Stimulated activated CD4-positive, alpha-beta T cell treated with anti-CD3 and anti-CD28 coated beads, Interleukin-2, amount 100 ng/mL, for 48 hours (primary cell): ENCODE measurements at places on chromosomes 7 and 10.

- no peak for DNase-seq
Observed at GRCh38 chr10:101828766-101829551, 10.7 kb upstream of the OGA start.

- DNase-seq: no peak
Observed at GRCh38 chr10:109740436-109740835, 182.9 kb downstream of the XPNPEP1 start.

DNA sequence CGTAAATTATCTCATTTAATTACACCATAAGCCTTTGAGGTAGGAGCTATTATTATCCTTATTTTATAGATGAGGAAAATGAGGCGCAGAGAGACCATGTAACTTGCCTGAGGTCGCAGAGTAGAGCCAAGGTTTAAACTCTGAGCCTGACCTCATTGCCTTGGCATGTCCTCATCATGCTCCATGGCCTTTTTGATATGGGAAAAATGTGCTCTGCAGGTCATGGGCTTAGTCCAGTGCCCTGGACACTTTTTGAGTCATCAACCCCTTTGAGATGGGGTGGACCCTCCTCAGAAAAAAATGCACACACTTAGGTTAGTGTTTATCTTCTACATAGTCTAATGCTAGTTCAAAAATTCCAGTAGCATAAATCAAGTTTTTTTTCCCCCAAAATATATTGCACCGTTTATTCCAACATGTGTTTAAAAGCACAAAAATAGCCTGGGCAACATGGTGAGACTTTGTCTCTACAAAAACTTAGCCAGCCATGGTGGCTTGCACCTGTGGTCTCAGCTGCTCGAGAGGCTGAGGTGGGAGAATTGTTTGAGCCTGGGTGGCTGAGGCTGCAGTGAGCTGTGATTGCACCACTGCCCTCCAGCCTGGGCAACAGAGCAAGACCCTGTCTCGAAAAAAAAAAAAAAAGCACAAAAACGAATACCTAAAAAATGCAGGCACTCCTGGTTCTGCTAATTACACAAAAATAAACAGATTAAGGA is 28.6 kb upstream of the TMEM178B start:
- no peak for DNase-seq

- DNase-seq: no peak
Observed at GRCh38 chr10:117537904-117538524, 4.5 kb upstream of the EMX2 start.

GRCh38 chr10:86348321-86349210 is 18.0 kb downstream of the GRID1 start:
- DNase-seq: no peak

GRCh38 chr7:158991824-158992621 is 135.7 kb downstream of the DYNC2I1 start:
- no peak for DNase-seq

GRCh38 chr10:93261961-93262610 is 188.4 kb downstream of the CYP26A1 start:
- no peak for DNase-seq

DNA sequence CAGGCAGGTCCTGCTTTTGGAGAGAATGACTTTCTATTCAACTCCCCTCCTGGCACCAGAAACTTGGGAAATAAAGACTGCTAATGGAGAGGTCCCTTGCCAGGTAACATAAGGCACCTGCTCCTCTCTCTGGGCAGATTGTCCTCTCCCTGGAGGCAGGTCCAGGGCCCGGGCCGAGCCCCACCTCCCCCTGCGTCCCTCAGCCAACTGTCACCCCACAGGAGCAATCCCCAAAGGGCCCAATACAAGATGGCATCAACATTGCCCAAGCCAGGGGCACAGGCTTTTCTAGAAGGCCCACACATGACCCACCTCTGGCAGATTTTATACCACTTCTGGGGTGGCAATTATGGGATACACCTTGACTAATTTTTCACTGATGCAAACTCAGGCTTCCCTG is 145.2 kb downstream of the HERPUD2 start:
- no peak for DNase-seq

- no peak for DNase-seq
Observed at GRCh38 chr10:86872757-86873156, 84.7 kb downstream of the MMRN2 start.

DNA sequence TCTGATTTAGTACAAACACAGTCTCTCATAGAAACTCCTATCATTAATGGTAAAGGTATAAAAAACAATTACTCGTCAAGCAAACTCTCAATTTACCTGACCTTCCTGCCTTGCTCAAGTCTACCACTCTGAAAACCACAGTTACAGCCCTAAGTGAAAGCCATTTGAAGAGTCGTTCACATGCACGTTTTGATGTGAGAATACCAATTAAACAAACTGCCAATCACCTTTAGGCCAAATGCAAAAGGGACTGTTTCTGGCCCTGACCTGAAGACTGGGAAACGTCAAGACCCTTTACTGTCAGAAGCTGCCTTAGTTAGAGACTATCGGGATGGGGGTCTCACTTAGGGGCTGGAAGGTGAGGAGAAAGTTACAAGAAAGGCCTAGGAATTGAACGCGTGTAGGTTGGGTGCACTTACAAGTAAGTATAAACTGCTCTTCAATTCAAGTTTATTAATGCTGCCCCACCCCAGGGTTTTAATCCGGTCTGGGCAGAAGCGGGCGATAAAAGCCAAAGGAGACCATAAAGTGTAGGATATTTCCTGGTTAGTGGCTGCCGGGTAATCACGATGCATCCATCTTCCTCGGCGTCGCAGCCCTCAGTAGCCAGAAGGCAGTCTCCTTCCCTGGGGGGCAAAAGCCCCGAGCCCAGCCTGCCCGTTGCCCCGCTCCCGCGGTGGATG is 935 bp downstream of the TM9SF3 start:
- DNase-seq: no peak

GRCh38 chr7:40918701-40919271 is 784.0 kb downstream of the SUGCT start:
- no peak for DNase-seq

- no peak for DNase-seq
Observed at GRCh38 chr7:24700521-24701260, 56.6 kb downstream of the GSDME start.

GRCh38 chr10:128843972-128844371 is 623.1 kb upstream of the MGMT start:
- DNase-seq: no peak

- DNase-seq: no peak
Observed at GRCh38 chr7:2515424-2516193, 4.0 kb upstream of the LFNG start.

DNA sequence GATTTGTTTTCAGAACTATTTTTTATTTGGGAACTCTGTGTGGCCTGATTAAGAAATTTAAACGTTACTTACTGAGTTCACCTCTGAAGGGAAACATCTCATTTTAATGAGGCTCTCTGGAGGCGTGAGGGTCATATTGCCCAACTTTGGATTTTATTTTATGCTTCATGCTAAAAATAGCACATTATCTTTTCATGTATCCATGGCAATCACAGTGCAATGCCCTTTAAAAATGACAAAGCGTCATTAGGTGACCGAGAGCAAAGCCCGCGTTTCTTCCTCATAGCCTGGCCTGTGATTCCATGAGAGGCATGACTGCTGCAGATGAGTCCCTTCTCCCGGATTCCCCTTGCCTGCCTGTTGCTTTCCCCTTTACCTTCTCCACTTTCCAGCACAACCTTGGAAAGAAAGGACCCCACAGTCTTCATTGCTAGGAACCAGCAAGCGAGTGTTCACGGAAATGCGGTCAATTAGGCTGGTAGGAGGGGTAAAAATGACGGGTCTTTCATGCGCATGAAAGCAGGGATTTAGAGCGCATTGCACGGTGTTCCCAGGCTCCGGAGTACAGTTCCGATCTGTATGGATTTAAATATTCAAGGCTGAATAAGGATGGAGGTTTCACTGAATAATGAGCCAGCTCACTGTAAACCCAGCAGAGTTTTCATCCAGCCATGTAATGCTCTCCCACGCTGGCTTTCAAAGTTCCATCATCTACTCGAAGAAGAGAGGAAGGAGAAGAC is 98.2 kb upstream of the PITRM1 start:
- no peak for DNase-seq

DNA sequence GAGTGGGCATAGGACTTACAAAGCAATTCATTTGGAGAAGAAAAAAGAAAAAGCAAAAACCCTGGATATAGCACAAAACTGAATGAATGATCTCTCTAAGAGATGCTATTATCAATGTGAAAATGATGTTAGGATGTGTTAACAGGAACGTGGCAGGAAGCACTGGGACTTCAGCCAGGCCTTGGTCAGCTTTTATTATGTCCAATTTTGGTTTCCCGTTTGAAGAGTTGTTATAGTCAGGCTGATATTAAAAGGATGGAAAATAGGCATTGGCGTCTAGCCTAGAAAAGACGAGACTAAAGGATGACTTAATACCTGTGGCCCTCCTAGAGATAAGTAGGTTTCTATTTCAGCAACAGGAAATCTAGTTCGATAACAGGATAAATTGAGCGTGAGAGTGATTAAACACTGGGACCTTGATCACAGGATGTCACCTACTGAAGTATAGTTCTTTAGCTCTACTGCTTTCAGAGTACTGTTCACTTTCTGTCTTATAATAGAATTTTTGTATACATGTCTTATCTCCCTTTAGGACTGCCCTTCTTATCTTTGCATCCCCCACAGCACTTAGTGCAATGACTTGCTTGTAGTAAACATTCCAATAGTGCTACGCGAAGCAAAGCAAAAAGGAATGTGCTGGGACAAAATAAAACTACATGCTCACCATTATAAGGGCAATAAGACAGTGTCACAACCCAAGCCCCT is 99.8 kb upstream of the AGBL3 start:
- no peak for DNase-seq

GRCh38 chr7:98294798-98295382 is 13.4 kb downstream of the BRI3 start:
- DNase-seq: no peak

- no peak for DNase-seq
Observed at GRCh38 chr7:128093614-128094570, 62.7 kb upstream of the LRRC4 start.

DNA sequence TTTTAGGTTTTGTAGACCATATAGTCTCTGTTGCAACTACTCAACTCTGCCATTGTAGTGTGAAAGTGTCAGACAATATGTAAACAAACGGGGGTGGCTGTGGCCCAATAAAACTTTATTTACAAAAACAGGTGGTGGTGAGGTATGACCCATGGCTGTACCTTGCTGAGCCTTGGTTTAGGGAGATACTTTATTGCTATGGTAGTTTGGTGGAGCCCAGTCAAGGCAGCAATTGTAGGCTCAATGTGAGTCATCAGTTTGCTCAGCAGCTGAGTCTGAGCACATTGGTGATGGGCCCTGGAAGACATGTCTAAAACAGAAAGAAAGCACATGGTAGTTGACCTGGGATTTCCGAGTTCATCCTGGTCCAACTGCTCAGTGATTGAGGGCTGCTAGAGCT is 242.5 kb downstream of the REEP3 start:
- no peak for DNase-seq

GRCh38 chr7:116331020-116331419 is 120.7 kb downstream of the TES start:
- DNase-seq: no peak

DNA sequence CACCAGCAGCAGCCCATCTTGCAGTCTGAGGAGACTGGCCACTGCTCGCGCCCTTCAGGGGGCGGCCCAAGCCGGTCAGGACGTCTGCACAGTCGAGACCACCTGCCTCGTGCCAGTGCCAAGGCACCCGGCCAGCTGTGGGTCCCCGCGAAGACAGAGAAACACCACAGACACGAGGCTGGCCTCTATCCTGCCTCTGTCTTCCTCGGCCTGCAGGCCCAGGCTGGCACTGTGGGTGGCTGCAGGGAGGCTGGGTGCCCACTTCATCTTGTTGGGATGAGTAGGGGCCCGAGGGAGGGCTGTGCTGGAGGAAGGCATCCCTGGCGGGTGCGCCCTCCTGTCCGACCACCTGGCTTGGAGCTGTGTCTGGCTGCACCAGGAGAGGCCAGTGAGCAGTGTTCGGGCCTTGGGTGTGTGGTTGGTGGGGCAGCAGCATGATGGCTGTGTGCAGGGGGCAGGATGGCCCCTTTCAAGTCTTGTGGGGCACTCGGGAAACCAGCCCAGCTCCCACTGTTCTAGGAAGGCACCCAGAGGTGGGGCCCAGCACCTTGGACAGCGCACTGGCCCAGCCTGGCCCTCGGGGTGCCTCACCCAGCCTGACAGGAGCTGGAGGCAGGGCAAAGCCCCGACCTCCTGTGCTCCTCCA is 7.3 kb downstream of the DPYSL4 start:
- DNase-seq: peak; percentile 19

DNA sequence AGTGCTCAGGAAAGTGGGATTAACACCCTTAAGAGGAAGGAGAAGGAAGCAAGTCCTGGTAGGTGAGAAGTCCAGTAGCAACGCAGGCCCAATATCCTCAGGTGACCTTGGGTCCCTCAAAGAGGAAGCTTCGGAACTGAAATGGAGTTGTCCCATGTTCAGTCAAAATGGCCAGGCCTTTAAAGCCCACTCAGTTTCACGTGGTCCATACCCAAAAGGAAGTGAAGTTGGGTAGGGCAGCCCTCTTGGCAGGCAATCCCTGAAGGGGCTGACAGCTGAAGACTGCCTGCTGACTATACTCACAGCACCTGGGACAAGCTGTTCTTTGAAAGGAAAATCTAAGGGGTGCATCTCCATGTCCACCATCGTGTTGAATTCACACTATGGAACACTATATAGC is 3.0 kb downstream of the GSAP start:
- DNase-seq: no peak

DNA sequence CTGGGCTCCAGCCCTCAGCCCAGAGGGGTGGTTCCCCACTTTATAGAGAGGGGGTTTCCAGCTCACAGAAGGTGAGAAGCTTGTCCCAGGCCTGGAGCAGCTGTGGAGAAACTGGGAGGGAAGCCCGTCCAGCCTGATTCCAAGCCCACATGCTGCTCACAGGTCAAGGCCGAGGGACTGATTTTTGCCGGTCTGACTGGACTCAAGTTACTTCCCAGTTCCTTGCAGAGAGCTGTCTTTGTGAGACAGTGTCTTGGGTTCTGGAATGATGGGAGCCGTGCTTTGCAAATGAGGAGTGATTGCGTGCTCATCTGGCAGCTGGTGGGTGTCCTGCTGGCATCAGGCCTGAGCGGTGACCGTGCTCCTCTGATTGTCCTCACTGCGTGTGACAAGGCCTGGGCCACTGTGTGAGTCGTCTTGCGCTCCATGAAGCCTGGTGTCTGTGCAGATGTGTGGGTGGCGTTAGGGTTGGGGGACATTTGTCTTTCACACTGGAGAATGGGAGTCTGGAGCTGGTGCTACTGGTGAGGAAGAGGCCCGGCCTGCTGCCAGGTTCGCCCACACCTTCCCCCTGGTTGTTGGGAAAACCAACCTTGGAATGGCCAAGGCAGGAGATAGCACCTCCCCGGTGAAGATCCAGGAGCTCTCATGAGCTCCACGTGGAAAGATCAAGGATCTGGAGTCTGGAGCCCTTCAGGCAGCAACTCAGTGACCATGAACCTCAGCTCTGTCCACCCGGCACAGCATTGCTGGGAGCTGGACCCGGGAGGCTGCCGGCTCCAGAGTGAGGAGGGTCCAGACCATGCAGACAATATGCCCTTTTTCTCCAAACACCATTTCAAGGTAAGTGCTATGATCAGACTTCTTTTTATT is 129.6 kb downstream of the SMURF1 start:
- DNase-seq: no peak

GRCh38 chr7:5695727-5696345 is 85.6 kb downstream of the RNF216 start:
- no peak for DNase-seq
